ENCODE measurements at places on chromosomes 11 and 22.

- no peak for DNase-seq
These were observed 71.0 kb downstream of the RPS6KA4 start for GRCh38 chr11:64429970-64430369.

GRCh38 chr11:106161775-106162634, 84.5 kb downstream of the AASDHPPT start:
- no peak for DNase-seq

GRCh38 chr22:20863366-20863765, 4.6 kb downstream of the SNAP29 start:
- DNase-seq, result no peak

DNA sequence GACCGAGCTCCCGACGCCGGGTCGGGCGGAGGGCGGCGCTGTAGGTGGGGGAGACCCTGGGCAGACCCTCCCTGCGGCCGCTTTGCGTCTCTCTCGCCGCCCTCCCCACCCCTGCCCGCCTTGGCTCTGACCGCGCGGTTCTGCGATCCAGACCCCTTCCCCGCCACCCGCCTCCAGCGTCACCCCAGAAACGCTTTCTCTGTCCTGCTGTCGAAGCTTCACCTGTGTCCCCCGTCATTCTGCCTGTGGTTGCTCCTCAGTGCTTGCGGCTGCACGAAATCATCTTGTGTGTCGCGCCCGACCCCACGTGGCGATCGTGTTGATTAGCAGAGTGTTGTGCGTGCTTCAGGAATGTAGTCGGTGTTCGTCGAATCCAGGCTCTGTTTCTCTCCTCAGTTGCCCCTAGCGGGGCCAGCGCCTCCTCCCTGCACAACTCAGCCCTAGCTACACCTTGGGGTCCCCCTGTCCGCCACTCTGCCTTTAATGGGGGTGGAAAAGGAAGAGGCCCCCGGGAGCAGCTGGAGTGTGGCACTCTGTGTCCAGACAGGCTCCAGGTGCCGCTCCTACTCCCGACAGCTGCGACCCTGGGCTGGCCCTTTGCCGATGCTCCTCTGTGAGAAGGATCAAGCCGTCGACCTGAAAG, 851 bp downstream of the PTDSS2 start:
- DNase-seq, result peak; percentile 53

GRCh38 chr22:35617137-35617755, at the start of gene MB:
TSS of gene MB (minus strand) at chr22:35617329. CDS start at chr22:35617257, 72 bp downstream.
- no peak for DNase-seq
